ENCODE measurements at places on chromosomes 16 and 17. TPM values are rescaled to one million over a fixed set of nuclear protein-coding genes. Genes with fewer than 3 reads are reported as not detected.
A peak's percentile ranks its signal among the peaks of the same experiment; 100 is the strongest.

- H3K36me3 ChIP-seq: no peaks in the 10 kb centered on the region
- no peaks in the 10 kb centered on the region for H3K27me3 ChIP-seq
- DNase-seq: no peak
- H3K27ac ChIP-seq: no peak overlapping the region
- H3K4me3 ChIP-seq: no peak overlapping the region
These were observed 39.9 kb downstream of the UBE2G1 start for GRCh38 chr17:4326608-4327007.

- H3K27ac ChIP-seq: no peak overlapping the region
- peaks cover 30% of the 10 kb centered on the region for H3K4me1 ChIP-seq
- H3K4me3 ChIP-seq: no peak overlapping the region
- DNase-seq: no peak
These were observed 141.4 kb downstream of the SOCS1 start for GRCh38 chr16:11114366-11115164.

Gene SRL
- not detected for total RNA-seq

DNA sequence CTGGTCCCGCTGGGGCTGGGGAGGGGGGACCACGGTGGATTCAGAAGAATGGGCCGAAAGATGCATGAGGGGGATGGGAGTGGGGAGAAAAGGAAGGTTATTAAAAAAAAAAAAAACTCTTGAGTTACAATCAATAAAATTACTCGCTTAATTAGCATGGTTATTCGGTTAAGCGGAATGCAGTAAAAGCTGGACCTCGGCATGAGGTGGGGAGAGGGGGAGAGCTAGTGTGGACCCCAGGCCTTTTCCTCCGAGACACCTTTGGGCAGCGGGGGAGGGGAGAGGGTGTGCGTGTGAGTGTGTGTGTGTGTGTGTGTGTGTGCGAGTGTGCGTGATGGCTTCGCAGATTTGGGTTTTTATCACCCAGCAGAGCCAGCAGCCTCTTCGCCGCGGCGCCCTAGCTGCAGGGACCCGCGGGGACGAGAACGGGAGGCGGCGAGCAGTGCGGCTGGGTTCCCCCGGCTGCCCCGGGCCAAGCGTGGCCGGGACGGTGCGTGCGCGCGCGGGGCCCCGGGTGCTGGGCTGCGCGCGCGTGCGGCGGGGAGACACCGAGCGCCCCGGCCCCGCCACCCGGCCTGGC lies 3.7 kb downstream of the BAHCC1 start:
- H3K36me3 ChIP-seq: no peaks in the 10 kb centered on the region
- peaks cover 73% of the 10 kb centered on the region for H3K27me3 ChIP-seq
- peak overlapping the region; percentile 6 for H3K4me3 ChIP-seq
- no peak overlapping the region for H3K27ac ChIP-seq
- DNase-seq: no peak
- peaks cover 57% of the 10 kb centered on the region for H3K4me1 ChIP-seq

- no peak overlapping the region for H3K4me3 ChIP-seq
- H3K27ac ChIP-seq: no peak overlapping the region
- H3K36me3 ChIP-seq: no peaks in the 10 kb centered on the region
- no peak for DNase-seq
These were observed 599.1 kb upstream of the SOX9 start for GRCh38 chr17:71521724-71522123.

GRCh38 chr16:9138021-9138680 lies 46.7 kb downstream of the HAPSTR1 start:
- H3K27ac ChIP-seq: no peak overlapping the region
- DNase-seq: no peak
- no peaks in the 10 kb centered on the region for H3K36me3 ChIP-seq

DNA sequence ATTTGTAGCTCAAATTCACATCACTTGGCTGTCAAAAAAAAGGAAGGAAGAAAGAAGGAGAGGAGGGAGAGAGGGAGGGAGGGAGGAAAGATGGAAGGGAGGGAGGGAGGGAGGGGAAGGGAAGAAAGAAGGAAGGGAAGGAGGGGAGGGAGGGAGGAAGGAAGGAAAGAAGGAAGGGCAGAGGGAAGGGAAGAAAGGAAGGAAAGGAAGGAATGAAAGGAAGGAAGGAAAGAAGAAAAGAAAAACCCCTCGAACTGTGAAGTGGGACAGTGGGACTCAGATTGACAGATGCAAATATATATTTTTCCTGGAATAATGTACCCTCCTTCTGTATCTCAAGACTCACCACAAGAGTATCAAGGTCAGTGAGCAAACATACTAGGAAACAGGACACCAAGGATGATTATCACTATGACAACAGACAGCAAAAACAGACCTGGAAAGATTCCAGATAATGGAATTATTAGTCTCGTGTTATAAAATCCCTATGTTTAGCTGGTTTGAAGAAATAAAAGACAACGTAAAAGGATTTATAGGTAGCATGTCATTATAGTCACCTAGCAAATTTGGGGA lies 24.2 kb upstream of the ABCA3 start:
- no peak overlapping the region for H3K27ac ChIP-seq
- DNase-seq: no peak
- H3K27me3 ChIP-seq: peaks cover 19% of the 10 kb centered on the region
- H3K36me3 ChIP-seq: no peaks in the 10 kb centered on the region
- no peaks in the 10 kb centered on the region for H3K4me1 ChIP-seq
- H3K4me3 ChIP-seq: no peak overlapping the region

Gene ITGAD
- total RNA-seq: not detected

Gene PRR15L
- total RNA-seq: not detected

Gene SLC38A8
- total RNA-seq: not detected

Gene CCDC154
- 2.9 TPM for total RNA-seq

- H3K4me1 ChIP-seq: peaks cover 3% of the 10 kb centered on the region
- no peak for DNase-seq
- peaks cover 16% of the 10 kb centered on the region for H3K36me3 ChIP-seq
- H3K27me3 ChIP-seq: no peaks in the 10 kb centered on the region
- no peak overlapping the region for H3K4me3 ChIP-seq
These were observed 84.0 kb downstream of the MSI2 start for GRCh38 chr17:57340160-57340981.

GRCh38 chr17:79946352-79947231 lies 89.1 kb downstream of the TBC1D16 start:
- DNase-seq: no peak
- H3K4me1 ChIP-seq: peaks cover 13% of the 10 kb centered on the region
- H3K27me3 ChIP-seq: no peaks in the 10 kb centered on the region
- no peak overlapping the region for H3K27ac ChIP-seq
- no peaks in the 10 kb centered on the region for H3K36me3 ChIP-seq

DNA sequence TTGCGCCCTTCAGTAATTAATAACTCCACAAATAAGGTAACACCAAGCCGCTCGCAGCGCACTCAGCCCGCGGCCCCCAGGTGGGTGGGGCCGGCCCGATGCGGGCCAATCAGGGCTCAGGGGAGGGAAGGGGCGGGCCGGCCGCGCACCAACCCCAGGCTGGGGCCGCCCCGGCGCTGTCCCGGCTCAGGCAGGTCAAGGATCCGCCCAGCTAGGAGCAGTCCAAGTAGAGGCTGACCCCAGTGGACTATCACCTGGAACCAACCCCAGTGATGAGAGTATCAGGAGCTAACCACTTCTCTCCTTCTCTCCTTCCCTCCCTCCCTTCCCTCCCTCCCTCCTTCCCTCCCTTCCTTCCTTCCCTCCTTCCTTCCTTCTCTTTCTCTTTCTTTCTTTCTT lies 110.8 kb downstream of the C16orf78 start:
- peaks cover 9% of the 10 kb centered on the region for H3K4me1 ChIP-seq
- H3K27me3 ChIP-seq: no peaks in the 10 kb centered on the region
- no peak for DNase-seq
- no peak overlapping the region for H3K27ac ChIP-seq
- H3K4me3 ChIP-seq: no peak overlapping the region
- H3K36me3 ChIP-seq: no peaks in the 10 kb centered on the region

GRCh38 chr17:79573196-79573896 lies 37.5 kb downstream of the RBFOX3 start:
- DNase-seq: no peak
- no peaks in the 10 kb centered on the region for H3K36me3 ChIP-seq
- no peaks in the 10 kb centered on the region for H3K4me1 ChIP-seq
- no peak overlapping the region for H3K27ac ChIP-seq
- H3K4me3 ChIP-seq: no peak overlapping the region
- H3K27me3 ChIP-seq: peaks cover 16% of the 10 kb centered on the region

DNA sequence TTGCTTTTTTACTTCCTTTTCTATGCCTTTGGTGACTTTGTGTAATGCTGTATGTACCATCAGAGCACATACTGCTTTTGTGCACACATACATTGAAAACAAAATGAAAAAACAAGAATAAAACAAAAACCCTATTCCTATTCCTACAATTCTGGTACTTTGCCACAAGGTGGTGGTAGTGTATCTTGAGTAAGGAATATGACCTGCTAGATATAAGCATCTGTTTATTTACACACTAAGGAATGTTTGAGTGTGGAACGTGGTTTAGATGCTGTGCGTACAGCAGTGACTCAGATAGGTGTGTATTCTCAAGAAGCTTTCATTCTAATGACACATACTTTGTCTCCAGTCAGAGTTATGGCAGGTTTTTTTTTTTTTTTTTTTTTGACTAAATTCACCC lies 606.2 kb downstream of the WWOX start:
- H3K4me1 ChIP-seq: no peaks in the 10 kb centered on the region
- no peak overlapping the region for H3K27ac ChIP-seq
- no peaks in the 10 kb centered on the region for H3K27me3 ChIP-seq
- no peak overlapping the region for H3K4me3 ChIP-seq

Gene SLC2A4
- total RNA-seq: not detected

GRCh38 chr17:683040-683439 lies 31.6 kb downstream of the VPS53 start:
- H3K27me3 ChIP-seq: no peaks in the 10 kb centered on the region
- DNase-seq: no peak
- H3K4me1 ChIP-seq: peaks cover 6% of the 10 kb centered on the region

Gene SEZ6L2
- total RNA-seq: not detected

GRCh38 chr16:4639899-4640509 lies 15.4 kb downstream of the MGRN1 start:
- peaks cover 24% of the 10 kb centered on the region for H3K36me3 ChIP-seq
- no peaks in the 10 kb centered on the region for H3K27me3 ChIP-seq
- H3K4me1 ChIP-seq: peaks cover 19% of the 10 kb centered on the region
- no peak for DNase-seq
- H3K4me3 ChIP-seq: no peak overlapping the region

DNA sequence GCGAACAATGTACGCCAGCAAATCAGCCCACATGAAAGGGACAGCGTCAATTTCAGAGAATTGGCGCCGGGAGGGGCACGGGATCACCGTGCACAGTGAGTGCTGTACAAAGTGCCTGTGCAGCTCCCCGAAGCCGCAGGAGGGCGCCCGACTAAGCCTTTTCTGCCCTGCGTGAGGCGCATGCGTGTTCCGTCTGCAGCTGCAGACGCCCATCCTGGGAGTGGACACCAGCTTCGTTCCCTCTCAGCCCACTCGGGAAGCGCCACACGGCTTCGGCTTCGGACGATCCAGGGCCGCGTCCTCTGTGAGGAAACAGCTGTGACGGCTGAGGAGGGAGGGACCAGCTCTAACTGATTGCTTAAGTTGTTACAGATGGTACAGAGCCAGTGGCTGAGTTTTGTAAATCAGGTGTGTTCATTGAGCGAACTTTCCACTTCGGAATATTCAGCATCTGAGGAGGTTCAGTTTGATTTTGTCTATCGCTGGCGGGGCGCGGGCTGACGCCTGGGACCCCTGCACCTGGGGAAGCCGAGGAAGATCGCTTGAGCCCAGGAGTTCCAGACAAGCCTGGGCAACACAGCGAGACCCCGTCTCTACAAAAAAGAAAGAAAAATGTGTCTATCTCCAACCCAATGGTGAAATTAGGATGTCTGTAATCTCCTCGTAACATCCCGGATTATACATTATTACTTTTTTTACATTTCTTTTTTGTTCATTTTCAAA lies 15.4 kb upstream of the ZNF287 start:
- DNase-seq: peak; percentile 96
- H3K4me3 ChIP-seq: peak overlapping the region; percentile 49
- peak overlapping the region; percentile 57 for H3K27ac ChIP-seq
- H3K4me1 ChIP-seq: peaks cover 23% of the 10 kb centered on the region
- no peaks in the 10 kb centered on the region for H3K27me3 ChIP-seq

Gene CCL4L2
- total RNA-seq: not detected

DNA sequence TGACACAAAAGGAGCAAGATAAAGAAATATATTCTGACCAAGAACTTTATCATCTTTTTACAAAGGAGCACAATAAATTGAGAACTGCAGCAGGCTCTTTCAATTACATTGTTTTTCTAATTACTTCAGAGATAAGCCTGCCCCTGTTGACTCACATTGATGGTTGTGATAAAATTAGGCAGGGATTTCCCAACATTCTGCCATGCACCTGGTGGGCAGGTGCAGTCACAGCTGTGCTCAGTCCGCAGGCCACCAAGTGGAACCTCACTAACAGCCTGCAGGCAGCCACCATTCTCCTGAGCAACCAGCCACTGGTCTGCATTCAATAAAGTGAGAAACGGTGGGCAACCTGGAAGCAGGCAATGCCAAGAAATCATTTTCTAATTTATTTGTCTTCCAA lies 5.1 kb downstream of the FANCA start:
- no peak overlapping the region for H3K27ac ChIP-seq
- H3K27me3 ChIP-seq: no peaks in the 10 kb centered on the region
- no peaks in the 10 kb centered on the region for H3K36me3 ChIP-seq
- H3K4me1 ChIP-seq: peaks cover 7% of the 10 kb centered on the region

- no peak overlapping the region for H3K4me3 ChIP-seq
- DNase-seq: no peak
- H3K27ac ChIP-seq: no peak overlapping the region
- H3K27me3 ChIP-seq: no peaks in the 10 kb centered on the region
- peaks cover 10% of the 10 kb centered on the region for H3K4me1 ChIP-seq
These were observed 5.4 kb upstream of the P2RX1 start for GRCh38 chr17:3921502-3922319.

Gene PTX4
- not detected for total RNA-seq

DNA sequence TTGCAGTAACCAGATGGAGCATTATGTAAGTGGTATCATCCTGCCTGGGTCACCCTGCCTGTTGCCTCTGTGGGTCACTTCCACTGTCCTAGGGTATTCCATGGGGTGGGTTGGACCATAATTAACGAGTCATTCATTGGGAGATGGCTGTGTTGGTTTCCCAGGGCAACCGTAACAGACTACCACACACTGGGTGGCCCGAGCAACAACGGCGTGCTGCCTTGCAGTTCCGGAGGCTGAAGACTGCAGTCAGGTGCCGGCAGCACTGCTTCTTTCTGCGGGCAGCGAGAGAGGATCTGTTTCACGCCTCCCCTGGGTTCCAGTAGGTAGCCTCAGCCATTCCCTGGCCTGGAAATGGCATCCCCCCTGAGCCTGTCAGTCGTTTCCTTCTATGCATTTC lies 28.9 kb upstream of the CMIP start:
- DNase-seq: no peak
- no peak overlapping the region for H3K4me3 ChIP-seq
- H3K4me1 ChIP-seq: no peaks in the 10 kb centered on the region
- H3K27ac ChIP-seq: no peak overlapping the region

Measured in CD4-positive, alpha-beta T cell (primary cell).